ENCODE measurements at places on chromosomes 1 and 21.

DNA sequence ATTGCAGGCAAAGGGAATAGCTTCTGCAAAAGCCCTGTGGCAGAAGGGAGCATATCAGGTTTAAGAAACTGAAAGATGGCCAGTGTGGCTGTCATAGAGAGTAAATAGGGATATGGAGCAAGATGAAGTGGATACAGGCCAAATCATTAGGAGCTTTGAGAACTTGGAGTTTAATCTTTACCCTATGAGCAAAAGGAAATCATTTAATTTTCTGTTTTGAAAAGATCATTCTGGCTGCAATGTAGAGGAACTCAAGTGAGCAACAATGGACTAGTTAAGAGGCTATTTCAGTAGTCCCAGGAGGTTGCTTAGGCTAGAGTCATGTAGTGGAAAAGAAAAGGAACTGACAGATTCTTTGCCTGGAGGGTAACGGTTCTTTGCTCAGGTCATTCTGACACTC lies 47.2 kb downstream of the RAP1A start:
- DNase-seq = no peak

DNA sequence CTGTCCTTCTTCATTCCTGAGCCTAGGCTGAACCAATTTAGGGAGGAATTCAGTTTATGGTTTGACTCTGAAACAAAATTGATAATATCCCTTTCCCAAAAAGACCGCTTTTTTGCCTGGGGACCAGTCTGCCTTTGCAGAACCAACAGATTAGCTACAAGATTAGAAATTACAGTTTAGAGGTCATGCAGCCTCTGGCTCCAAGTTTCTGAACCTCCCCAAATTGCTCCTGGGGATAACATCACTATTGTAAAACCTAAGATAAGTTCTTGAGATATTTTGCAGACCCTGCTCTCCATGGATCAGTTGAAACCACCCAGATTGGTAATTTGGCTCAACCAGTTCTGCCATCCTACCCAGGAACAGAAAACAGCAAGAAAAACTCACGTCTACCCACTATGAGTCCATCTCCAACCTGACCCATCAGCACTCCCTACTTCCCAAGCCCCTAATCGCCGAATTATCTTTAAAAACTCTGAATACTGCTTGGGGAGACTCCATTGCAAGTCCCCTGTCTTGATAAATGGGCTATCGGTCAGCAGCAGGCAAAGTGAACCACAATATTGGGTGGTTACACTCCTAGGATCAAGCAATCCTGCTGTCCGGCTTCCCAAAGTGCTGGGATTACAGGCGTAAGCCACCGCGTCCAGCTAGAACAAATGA lies 605 bp upstream of the RABGGTB start:
- DNase-seq = no peak

DNA sequence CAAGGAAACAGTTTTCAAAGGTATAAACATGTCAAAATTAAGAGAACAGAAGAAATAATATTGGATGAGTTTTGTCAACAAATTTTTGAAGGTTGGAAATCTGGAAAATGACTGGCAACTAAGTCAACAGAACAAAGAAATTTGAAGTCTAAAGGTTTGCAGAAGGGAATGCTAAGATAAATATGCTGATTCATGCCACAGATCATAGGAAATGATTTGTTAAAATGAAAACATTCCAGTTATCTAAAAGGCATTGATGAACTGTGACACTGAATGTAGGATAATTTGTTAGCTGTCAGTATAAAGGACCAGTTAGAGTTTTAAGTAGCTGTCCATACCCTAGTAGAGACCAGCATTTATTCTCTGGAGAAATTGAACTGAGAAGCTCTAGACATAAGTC lies 157.9 kb upstream of the CHRM3 start:
- no peak for DNase-seq

GRCh38 chr1:157089789-157090188 lies 9.8 kb downstream of the ETV3L start:
- DNase-seq = no peak

GRCh38 chr1:154716011-154716410 lies 108.0 kb upstream of the ADAR start:
- no peak for DNase-seq

- peak; percentile 33 for DNase-seq
These were observed 520 bp downstream of the TMEM201 start for GRCh38 chr1:9589144-9589718.
